Muscle of leg (tissue), 16 donors: ENCODE measurements at places on chromosomes 7 and 10. TPM values are rescaled to one million over a fixed set of nuclear protein-coding genes. Genes with fewer than 3 reads are reported as not detected.

DNA sequence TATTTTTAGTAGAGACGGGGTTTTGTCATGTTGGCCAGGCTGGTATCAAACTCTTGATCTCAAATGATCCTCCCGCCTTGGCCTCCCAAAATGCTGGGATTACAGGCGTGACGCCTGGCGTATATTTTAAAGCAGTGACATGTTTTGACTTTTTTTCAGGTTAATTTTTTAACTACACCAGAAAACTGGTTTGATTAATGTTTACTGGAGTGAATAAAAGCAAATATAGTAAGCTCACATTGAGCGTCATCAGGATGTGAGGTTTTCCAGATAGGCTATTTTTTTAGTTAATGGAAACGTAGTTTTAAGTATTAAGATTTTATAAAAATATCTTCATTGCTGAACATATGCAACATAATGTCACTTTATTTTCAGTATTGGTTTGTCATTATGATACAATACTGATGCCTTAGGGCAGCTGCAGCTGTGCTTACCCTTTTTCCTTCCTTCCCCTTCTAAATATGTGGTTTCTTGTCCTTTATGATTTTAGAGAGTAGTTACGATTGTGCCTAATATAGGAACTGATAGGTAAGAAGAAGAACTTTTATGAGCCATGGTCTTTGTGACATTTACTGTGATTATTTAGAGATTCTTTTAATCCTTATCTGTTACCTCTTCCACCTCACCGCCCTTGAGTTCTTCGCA is 37.3 kb downstream of the TMEM60 start:
- H3K27ac ChIP-seq, result no peak overlapping the region
- peaks cover under 1% of the 10 kb centered on the region for H3K36me3 ChIP-seq
- H3K4me1 ChIP-seq, result no peaks in the 10 kb centered on the region
- H3K27me3 ChIP-seq, result no peaks in the 10 kb centered on the region
- H3K4me3 ChIP-seq, result no peak overlapping the region

Gene TUBGCP2
- total RNA-seq, result 38.0 TPM

DNA sequence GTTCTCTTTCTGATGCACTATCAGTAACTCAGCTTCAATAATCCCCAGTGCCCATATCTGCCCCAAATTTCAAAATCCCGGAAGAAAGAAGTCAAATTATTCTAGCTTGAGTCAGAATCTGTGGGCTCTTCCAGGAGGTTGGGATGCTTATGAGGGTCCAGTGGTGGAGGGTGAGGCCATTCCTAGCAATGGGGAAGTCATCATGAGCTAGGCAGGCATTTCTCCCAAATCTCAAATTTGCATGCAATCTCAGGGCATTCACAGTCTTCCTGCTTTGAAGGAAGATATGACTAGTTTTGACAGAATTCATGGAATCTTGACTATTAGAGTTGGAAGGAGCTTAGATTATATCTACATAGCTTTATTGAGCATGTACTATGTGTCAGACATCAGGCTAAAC is 164.3 kb upstream of the AGK start:
- H3K27me3 ChIP-seq, result no peaks in the 10 kb centered on the region
- H3K36me3 ChIP-seq, result no peaks in the 10 kb centered on the region
- DNase-seq, result no peak
- no peak overlapping the region for H3K4me3 ChIP-seq
- no peak overlapping the region for H3K27ac ChIP-seq
- no peaks in the 10 kb centered on the region for H3K4me1 ChIP-seq

DNA sequence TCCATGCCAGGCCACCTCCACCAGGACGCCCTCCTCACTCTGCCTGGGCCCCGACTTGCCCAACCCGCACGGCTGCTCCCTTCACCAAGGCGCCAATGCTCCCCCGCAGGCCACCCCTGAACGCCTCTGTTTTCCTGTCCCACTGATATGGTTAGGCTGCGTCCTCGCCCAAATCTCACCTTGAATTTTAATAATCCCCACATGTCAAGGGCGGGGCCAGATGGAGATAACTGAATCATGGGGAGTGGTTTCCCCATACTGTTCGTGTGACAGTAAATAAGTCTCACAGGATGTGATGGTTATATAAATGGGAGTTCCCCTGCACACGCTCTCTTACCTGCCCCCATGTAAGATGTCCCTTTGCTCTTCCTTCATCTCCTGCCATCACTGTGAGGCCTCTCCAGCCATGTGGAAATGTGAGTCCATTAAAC is 29.8 kb downstream of the RSU1 start:
- no peak overlapping the region for H3K27ac ChIP-seq
- DNase-seq, result no peak
- H3K27me3 ChIP-seq, result no peaks in the 10 kb centered on the region
- H3K4me3 ChIP-seq, result no peak overlapping the region

Gene CALML5
- not detected for total RNA-seq

DNA sequence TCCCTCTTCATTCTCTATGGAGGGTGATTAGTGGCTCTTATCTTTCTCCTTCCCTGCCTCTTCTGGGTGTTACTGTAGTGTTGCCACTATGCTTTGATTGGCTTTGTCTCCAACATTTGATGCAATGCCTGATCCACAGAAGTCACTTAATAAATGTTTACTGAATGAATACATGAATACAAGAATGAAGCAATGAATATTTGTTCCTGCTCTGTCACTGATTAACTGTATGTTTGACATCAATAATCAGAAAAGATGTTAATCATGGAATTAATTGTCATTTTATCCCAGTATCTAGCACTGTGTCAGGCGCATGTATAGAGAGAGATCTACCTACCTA is 4.3 kb downstream of the ANK3 start:
- H3K4me1 ChIP-seq, result peaks cover 2% of the 10 kb centered on the region
- DNase-seq, result no peak
- no peak overlapping the region for H3K27ac ChIP-seq
- H3K27me3 ChIP-seq, result no peaks in the 10 kb centered on the region
- H3K4me3 ChIP-seq, result no peak overlapping the region

Gene OPTN
- 19.7 TPM for total RNA-seq

DNA sequence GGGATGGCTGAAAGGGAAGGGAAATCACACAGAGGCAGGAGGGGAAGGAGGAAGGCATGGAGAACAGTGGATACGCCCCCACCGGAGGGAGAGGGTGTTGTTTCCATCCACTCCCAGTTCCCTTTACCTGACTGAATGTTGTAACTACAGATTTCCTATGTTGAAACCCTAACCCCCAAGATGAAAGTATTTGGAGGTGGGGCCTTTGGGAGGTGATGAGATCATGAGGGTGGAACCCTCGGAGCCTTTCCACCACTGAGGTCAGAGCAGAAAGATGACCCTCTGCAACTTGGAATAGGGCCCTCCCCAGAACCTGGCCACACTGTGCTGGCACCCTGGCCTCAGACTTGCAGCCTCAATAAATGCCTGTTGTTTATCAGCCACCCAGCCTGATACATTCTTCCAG is 48.6 kb upstream of the CNPY1 start:
- peaks cover 32% of the 10 kb centered on the region for H3K4me1 ChIP-seq
- H3K36me3 ChIP-seq, result no peaks in the 10 kb centered on the region
- no peak for DNase-seq

Gene HOGA1
- 0.89 TPM for total RNA-seq

DNA sequence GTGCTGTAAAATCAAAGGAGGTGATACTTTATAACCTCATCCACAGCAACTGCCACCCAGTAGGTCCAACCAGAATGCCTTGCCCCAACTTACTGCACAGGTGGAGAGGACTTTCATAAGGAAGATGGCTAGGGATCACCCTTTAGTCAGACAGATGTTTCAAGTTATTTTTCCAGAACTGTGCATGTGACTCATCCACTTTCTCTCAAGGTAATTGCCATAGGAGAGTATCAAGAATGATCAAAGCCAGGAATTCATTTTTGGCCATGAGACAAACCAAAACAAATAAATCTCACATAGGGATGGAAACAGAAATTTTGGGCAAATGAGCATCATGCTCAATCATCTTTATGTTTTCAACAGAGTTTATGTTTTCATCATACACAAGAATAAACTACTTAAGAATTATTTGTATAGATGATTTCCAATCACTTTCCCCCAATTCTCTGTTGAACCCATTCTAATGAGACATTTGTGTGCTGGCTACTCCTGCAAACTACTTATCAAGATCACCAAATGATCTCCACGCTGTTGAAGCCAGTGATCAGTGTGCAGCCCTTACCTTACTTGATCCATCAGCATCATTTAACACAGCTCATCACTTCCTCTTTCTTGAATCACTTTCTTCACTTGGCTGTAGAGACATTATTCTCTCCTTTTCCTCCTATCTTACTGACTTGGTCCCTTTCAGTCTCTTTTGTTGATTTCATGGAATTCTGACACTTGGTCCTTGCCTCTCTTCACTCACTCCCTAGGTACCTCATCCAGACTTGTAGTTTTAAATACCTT is 74.0 kb downstream of the SLC16A9 start:
- no peaks in the 10 kb centered on the region for H3K36me3 ChIP-seq
- no peak overlapping the region for H3K4me3 ChIP-seq
- H3K27me3 ChIP-seq, result no peaks in the 10 kb centered on the region
- DNase-seq, result no peak
- H3K27ac ChIP-seq, result no peak overlapping the region

GRCh38 chr7:100604028-100604975 is 2.1 kb downstream of the PCOLCE start:
- H3K27me3 ChIP-seq, result peaks cover 19% of the 10 kb centered on the region
- peaks cover 13% of the 10 kb centered on the region for H3K36me3 ChIP-seq
- peaks cover 36% of the 10 kb centered on the region for H3K4me1 ChIP-seq
- H3K27ac ChIP-seq, result peak overlapping the region; percentile 90
- H3K4me3 ChIP-seq, result peak overlapping the region; percentile 79
- peak; percentile 82 for DNase-seq

GRCh38 chr7:34062341-34062740 is 157.0 kb downstream of the BMPER start:
- peaks cover 30% of the 10 kb centered on the region for H3K4me1 ChIP-seq
- DNase-seq, result no peak
- H3K27me3 ChIP-seq, result no peaks in the 10 kb centered on the region
- H3K36me3 ChIP-seq, result no peaks in the 10 kb centered on the region
- no peak overlapping the region for H3K4me3 ChIP-seq
- H3K27ac ChIP-seq, result no peak overlapping the region

- H3K4me1 ChIP-seq, result no peaks in the 10 kb centered on the region
- peaks cover 2% of the 10 kb centered on the region for H3K36me3 ChIP-seq
- no peak overlapping the region for H3K27ac ChIP-seq
- no peak for DNase-seq
- no peak overlapping the region for H3K4me3 ChIP-seq
- H3K27me3 ChIP-seq, result no peaks in the 10 kb centered on the region
These were observed 181.1 kb upstream of the IMMP2L start for GRCh38 chr7:111743244-111743847.

GRCh38 chr7:75948179-75948578 is 33.2 kb downstream of the POR start:
- H3K27me3 ChIP-seq, result no peaks in the 10 kb centered on the region
- no peak overlapping the region for H3K27ac ChIP-seq
- peaks cover 8% of the 10 kb centered on the region for H3K4me1 ChIP-seq
- H3K36me3 ChIP-seq, result peaks cover 6% of the 10 kb centered on the region

- H3K27ac ChIP-seq, result no peak overlapping the region
- H3K4me3 ChIP-seq, result no peak overlapping the region
- no peaks in the 10 kb centered on the region for H3K27me3 ChIP-seq
- no peaks in the 10 kb centered on the region for H3K36me3 ChIP-seq
- no peaks in the 10 kb centered on the region for H3K4me1 ChIP-seq
These were observed 277.1 kb downstream of the SNX13 start for GRCh38 chr7:17663061-17663675.

- peak; percentile 94 for DNase-seq
- no peaks in the 10 kb centered on the region for H3K36me3 ChIP-seq
- H3K27ac ChIP-seq, result peak within 1 kb of the TSS; percentile 81
- no peaks in the 10 kb centered on the region for H3K27me3 ChIP-seq
These were observed at the start of gene NMT2 for GRCh38 chr10:15168291-15168785. Gene NMT2, minus strand, starts transcription at chr10:15168693. Its CDS starts 81 bp downstream, at chr10:15168612.

Gene SPDYE1
- not detected for total RNA-seq

Gene OR2A7
- total RNA-seq, result 0.44 TPM

GRCh38 chr7:101140746-101141382 is 13.4 kb upstream of the AP1S1 start:
- H3K4me1 ChIP-seq, result peaks cover 9% of the 10 kb centered on the region
- no peak overlapping the region for H3K4me3 ChIP-seq
- no peak overlapping the region for H3K27ac ChIP-seq
- no peak for DNase-seq
- peaks cover 3% of the 10 kb centered on the region for H3K27me3 ChIP-seq

GRCh38 chr7:107309296-107309695 is 140.5 kb downstream of the HBP1 start:
- no peaks in the 10 kb centered on the region for H3K27me3 ChIP-seq
- H3K4me3 ChIP-seq, result no peak overlapping the region
- DNase-seq, result no peak
- peaks cover 2% of the 10 kb centered on the region for H3K36me3 ChIP-seq

DNA sequence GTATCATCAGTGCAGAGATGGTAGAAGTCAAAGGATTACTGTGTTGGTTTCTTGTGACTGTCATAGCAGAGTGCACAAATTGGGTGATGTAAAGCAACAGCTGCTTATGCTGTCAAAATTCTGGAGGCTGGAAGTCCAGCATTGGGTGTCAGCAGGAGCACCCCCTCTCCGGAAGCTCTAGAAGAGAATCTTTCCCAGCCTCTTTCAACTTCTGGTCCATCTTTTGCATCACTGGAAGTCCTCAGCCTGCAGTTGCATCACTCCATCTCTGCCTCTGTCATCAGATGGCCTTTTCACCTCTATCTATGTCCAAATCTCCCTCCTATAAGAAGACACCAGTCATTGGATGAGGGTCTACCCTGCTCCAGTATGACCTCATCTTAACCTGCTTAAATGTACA is 35.8 kb upstream of the GALNTL5 start:
- H3K27me3 ChIP-seq, result no peaks in the 10 kb centered on the region
- no peak overlapping the region for H3K27ac ChIP-seq
- H3K4me1 ChIP-seq, result peaks cover 7% of the 10 kb centered on the region
- no peak for DNase-seq

- no peaks in the 10 kb centered on the region for H3K36me3 ChIP-seq
- no peaks in the 10 kb centered on the region for H3K27me3 ChIP-seq
- no peaks in the 10 kb centered on the region for H3K4me1 ChIP-seq
- H3K27ac ChIP-seq, result no peak overlapping the region
- peak; percentile 44 for DNase-seq
- no peak overlapping the region for H3K4me3 ChIP-seq
These were observed 9.7 kb downstream of the CREM start for GRCh38 chr10:35136263-35136815.

GRCh38 chr7:102421706-102422240 is 11.6 kb upstream of the ORAI2 start:
- no peak for DNase-seq
- no peaks in the 10 kb centered on the region for H3K27me3 ChIP-seq
- peaks cover 25% of the 10 kb centered on the region for H3K4me1 ChIP-seq
- H3K27ac ChIP-seq, result no peak overlapping the region
- peaks cover 81% of the 10 kb centered on the region for H3K36me3 ChIP-seq

Gene GPR15LG
- total RNA-seq, result not detected

- peaks cover 4% of the 10 kb centered on the region for H3K4me1 ChIP-seq
- H3K27me3 ChIP-seq, result no peaks in the 10 kb centered on the region
- H3K36me3 ChIP-seq, result no peaks in the 10 kb centered on the region
- DNase-seq, result peak; percentile 33
- no peak overlapping the region for H3K27ac ChIP-seq
These were observed 280.9 kb upstream of the LYZL1 start for GRCh38 chr10:29007748-29008610.

Gene C7orf57
- 0.09 TPM for total RNA-seq
